Activated CD8-positive, alpha-beta memory T cell treated with anti-CD3 and anti-CD28 coated beads for 1 hour (primary cell): ENCODE measurements at places on chromosomes 2 and 18.
A peak's percentile ranks its signal among the peaks of the same experiment; 100 is the strongest.

GRCh38 chr2:118094503-118094902 lies 6.2 kb downstream of the INSIG2 start:
- DNase-seq = no peak

- no peak for DNase-seq
These were observed 814.6 kb downstream of the SLC4A3 start for GRCh38 chr2:220442012-220442411.

DNA sequence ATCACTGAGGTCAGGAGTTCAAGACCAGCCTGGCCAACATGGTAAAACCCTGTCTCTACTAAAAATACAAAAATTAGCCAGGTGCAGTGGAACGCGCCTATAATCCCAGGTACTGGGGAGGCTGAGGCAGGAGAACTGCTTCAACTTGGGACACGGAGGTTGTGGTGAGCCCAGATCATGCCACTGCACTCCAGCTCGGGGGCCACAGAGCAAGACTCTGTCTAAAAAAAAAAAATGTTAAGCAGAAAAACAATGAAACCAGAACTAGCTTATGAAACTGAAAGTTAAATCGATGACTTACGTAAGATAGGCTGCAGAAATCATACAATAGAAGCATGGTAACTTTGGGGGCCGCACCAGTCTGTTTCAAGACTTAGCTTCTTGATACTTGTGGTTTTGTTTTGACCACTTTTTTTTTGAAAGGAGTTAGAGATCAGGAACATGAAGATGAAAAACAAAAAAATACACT lies 6.2 kb upstream of the GPR155 start:
- peak; percentile 24 for DNase-seq

DNA sequence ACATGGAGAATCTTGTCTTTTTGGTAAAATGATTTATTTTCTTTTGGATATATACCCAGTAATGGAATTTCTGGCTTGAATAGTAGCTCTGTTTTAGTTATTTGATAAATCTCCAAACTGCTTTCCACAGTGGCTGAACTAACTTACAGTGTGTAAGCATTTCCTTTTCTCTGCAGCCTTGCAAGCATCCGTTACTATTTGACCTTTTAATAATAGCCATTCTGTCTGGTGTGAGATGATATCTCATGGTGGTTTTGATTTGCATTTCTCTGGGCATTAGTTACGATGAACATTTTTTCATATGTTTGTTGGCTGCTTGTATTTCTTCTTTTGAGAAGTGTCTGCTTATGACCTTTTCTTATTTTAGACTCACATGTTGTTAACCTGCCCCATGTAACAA lies 190.2 kb downstream of the GALR1 start:
- no peak for DNase-seq

DNA sequence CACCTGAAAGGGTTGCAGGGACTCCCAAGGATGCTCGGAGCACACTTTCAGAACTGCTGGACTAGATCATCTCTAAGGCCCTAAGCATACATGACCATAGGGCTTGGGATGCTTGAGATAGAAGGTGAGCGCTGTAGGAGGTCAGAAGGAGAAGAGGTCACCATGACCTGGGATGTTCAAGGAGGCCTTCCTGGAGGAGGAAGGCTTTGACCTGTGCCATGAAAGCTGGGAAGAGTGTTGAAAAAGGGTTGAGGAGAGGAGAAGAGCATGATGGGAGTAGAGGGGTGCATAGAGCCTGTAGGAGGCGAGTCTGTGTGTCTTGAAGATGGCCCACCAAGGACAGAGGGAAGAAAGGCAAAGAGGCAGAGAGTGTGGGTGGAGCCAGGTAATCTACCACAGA lies 222.4 kb downstream of the LOXHD1 start:
- DNase-seq = no peak

DNA sequence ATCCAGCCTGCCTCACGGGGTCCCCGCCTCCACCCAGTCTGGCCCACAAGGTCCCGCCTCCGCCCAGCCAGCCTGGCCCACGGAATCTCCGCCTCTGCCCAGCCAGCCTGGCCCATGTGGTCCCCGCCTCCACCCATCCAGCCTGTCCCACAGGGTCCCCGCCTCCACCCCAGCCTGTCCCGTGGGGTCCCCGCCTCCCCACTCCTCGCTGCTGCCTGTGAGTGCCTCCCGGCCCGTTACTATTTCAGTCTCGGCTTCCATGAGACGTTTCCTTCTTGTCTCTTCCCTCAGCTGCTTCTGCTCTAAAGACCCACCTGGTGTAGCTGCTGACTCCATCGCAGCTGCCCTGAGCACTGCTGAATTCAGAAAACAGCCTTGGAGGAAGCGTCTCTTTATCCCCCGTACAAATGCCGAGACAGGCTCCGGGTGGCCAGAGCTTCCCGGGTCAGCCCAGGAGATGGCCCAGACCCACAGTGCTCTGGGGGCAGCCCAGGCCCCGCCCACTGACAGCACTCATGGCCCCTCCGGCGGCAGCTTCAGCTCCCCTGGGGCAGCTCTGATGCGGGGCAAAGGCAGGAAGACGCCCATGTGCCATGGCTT lies 69.8 kb downstream of the NFATC1 start:
- no peak for DNase-seq

- no peak for DNase-seq
These were observed 37.5 kb downstream of the POLR1A start for GRCh38 chr2:86068136-86068588.

DNA sequence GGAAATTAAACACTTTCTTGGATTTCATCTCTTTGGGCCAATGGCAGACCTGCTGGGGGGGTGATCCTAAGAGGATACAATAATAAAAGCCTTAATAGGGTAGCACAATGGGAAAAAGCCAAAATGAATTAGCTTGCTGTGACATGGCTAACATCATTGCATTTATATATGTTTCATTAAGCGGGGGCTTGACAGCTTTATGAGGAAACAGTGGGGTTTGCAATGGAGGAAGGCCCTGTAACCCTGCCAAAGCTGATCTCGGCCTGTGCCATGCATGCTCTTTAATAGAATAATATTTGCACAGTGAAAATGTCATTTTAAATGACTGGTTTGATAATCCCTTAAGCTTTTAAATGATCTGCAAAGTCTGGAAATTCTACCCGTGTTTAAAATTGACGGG lies 291.5 kb downstream of the SLC4A3 start:
- DNase-seq = no peak

DNA sequence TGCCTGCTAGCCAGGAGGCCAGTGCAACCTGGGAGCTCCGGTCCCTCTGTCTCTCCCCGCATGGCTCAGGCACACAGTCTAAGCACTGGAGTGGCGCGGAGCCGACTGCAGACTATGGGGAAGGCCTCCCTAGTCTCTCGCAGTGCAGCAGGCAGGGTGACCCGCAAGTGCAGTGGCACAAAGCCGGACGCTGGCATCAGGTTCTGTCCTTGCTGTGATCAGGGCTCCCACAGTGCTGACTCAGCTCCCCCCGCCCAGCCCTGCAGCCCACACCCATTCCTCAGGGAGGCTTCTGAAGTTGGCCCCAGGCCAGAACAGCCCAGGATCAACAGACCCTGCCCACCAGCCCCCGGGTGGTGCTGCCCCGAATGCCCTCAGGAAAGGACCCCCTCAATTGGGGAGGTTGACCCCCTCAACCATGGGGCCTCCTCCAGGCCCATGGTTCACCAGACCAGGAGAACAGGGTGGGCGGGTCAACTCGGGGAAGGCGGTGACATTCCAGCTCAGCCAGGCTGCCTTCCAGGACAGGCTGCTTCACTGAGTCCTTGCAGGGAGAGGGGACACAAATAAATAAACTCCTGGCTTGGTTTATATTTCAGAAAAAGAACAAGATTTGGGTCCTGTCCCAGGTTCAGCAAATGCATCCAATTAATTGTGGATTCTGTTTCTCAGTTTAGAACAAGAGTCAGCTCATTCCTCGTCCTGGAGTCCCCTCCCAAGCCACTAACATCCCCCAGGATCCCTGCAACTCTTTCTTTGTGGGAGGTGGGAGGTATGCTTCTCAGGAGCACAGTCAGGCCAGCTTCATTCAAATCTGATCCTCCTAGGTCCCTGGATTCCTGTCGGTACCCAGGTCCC lies 12.2 kb downstream of the BIN1 start:
- no peak for DNase-seq

DNA sequence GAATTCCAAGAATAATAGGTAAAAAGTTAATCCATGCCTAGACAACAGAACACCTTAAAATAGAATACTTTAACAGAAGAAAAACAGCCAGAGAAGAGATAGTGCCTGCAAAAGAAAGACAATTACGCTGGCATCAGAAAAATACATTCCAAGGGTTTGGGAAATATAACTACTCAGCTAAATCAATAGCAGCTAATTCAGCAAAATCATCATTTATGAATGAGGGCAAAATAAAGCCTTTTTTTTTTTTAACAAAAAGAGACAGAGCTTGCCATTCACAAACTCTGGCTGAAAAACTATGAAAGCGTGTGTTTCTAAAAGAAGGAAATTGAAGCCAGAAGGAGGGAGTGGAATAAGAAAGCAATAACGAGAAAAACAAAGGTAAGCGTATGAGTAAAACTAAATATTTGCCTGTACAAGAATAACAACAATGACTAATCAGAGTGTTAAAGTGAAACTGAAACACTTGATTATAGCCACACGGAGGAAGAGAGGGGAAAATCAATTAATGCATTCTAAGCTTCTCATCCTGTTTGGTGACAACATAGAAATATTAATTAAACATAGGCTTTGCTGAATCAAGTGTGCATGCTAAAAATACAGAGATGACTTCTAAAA lies 90.2 kb downstream of the EHD3 start:
- no peak for DNase-seq

DNA sequence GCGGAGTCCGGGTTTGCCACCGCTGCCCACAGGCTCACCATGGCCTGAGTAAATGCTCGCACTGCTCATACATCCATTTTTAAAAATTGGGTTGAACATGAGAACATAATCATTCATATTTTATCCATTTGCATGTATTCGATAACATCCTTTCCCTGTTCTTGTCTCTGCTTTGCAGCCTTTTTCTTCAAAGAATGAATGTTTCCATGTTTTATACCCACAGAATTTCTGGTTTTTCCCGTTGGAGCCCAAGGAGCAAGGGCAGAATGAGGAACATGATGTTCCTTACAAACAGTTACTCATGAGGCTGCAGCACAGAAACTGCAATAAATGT lies 146.5 kb downstream of the CCDC74A start:
- no peak for DNase-seq

DNA sequence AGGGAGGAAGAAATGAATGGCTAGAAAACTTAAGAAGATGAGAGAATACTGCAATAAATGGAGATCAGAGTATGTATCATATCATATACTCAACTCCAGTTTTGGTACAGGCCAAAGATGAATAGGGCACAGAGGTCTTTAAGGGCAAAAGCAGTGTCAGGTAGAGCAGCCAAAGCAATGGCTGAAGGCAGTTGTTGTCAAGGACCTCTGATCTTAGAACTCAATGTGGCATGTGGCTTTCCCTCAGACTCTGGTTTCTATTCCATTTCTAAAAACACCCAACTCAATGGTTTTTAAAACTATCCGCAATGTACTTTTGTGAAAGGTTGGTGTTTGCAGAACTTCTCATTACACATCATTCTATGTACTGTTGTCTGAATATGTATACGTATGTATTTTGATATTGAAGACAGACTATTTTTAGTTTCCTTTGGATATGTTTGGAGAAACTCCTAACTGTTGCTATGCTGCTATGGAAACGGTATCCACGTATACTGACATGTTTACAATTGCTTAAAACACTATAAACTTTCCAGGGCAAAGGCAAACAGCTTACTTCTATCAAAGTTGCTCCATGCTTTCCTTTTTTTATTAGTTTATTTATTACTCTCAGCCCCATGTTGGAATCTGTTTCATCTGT lies 58.1 kb upstream of the PELI1 start:
- no peak for DNase-seq

GRCh38 chr18:8849696-8850095 lies 144.3 kb downstream of the MTCL1 start:
- no peak for DNase-seq

DNA sequence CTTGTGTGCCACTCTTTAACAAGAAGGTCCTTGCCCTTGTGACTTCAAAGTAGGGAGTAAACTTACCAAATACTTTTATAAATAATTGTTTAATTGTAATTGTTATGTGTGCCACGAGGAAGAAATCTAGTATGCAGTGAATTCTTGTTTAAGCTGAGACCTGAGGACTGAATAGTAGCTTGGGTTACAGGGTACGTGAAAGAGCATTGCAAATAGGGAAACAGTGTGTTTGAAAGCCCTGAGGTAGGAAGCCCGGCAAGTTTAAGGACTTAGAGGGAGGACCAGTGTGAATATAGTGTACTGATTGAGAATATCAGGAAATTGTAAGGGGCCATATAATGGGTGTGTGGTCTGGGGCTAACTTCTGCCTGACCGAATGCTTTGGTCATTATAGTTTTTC lies 26.2 kb downstream of the PHLPP1 start:
- DNase-seq = no peak

DNA sequence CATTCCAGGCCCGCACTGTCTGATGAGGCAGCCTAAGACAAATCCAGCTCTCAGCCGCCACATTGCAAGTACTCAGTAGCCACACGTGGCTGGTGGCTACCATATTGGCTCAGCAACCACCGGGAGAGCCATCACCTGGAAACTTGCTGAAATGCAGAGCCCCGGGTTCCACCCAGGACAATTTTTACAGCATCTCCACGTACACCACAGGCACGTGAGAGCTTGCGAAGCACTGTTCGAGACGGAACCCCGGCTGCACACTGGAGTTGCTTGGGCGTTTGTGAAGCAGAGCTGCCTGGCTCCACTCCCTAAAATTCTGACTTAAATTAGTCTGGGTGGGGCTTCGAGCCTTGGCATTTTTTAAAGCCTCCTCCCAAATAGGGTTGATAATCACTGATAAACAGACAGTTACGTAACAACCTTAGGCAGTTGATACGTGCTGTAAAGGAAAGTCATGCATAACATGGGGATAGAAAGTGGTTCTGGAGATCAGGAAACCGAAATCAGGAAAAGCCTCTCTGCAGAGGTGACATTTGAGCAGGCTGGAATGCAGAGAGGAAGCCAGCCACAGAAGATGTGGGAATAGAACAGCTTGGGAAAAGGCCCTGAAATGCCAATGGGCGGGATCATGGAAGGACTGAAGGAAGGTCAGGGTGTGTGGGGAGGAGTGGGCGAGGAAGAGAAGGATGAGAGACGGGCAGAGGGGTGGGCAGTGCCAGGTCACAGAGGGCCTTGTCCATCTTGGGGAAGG lies 6.2 kb downstream of the ASAP2 start:
- DNase-seq = no peak
